Effector CD8-positive, alpha-beta T cell (primary cell): ENCODE measurements at places on chromosomes 16 and 17.

DNA sequence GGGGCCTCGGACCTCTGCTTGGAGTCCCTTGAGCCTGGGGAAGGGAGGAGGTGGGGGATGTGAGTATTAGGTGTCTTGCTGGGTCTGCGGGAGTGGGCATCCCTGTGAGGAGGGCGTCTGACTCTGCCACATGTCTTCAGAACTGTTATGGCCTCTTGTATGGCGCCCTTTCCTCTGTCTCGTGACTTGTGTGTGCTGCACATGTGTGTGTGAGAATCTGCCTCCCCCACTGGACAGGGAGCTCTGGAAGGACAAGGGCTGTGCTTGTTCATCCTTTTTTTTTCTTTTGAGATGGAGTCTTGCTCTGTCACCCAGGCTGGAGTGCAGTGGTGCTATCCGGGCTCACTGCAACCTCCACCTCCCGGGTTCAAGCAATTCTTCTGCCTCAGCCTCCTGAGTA is 33.4 kb downstream of the ARHGAP23 start:
- no peak for DNase-seq

DNA sequence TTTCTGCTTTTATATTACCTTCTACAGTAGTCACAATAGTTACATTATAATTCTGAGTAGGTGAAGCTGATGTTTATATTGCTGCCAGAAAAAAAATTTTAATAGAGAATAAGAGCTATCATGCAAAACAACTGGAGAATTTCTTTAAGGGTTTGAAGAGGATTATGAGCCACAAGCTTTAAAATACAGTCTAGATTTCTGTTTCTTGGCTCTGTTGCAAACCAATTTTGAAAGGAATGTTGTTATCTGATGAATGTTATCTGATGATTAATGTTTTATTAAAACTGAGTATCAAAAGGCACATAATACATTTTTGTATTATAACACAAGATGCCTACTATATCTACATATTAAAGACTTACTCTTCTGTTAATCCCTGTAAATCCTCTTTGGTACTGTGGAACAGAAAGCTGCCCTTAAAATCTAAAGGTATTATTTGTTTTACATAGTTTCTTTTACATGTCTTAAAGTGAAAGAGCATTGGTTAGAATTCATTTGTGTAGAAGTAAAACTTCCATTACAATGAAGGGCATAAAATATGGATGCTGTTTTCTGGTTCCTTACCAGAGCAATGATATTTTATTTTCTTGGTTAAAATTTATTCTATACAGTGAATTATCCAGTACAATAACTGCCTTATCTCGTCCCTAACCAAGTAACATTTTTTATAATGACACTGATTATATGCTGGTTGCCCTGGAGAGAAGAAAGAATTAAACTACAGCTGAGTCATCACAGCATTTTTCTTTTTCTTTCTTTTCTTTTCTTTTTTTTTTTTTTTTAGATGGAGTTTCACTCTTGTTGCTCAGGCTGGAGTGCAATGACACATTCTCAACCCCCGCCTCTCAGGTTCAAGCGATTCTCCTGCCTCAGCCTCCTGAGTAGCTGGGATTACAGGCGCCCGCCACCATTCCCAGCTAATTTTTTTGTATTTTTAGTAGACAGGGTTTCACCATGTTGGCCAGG is 205.7 kb downstream of the TANC2 start:
- no peak for DNase-seq

- DNase-seq: no peak
These were observed 636 bp upstream of the ERN1 start for GRCh38 chr17:64130559-64131001.

GRCh38 chr17:58336456-58337209 is 8.0 kb upstream of the TSPOAP1 start:
- DNase-seq: no peak

- no peak for DNase-seq
These were observed 119.7 kb upstream of the CIBAR2 start for GRCh38 chr16:85231959-85232358.

GRCh38 chr17:68305142-68305541 is 13.8 kb downstream of the ARSG start:
- DNase-seq: no peak

DNA sequence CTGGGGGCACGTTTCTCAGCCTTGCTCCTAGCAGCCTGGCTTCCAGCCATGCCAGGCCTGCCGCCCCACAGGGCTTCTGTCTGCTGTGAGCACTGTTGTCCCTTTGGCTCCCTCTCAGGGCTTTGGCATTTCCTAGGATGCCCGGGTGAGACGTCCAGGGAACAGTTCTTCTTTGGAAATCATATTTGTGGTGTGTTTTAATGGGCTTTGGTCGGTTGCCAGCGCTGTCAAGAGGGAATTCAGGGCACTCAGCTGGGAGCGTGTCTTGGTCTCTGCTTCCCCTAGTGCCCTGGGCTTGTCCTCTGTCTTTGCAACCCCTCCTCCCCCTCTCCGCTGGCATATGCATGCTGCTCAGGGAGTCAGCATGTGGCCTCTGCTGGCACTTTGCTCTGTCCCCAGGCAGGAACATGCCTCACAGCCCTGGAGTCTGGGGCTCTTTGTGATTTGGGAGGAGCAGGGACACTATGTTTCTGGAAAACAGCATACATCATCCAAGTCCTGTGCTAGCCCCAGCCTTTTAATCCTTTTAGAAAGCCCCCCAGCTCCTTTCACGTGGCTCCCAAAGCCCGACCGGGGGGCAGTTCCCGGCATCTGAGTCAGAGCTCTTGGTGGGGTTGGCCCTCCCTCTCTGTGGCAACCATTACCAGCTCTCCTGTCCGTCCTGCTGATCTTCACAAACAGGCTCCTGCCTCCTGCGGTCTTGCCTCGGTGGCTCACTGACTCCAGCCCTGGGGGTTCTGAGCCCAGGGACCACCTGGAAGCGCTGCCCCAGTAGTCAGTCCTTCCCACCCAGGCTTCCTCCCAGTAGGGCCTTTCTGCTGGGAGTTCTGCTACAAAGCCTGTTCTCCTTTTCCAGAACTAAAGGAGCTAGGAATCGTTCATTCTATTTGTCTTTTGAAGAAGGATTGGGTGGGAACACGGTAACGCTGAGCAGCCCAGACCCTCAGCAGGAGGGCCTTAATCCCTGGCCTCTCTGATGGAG is 26.7 kb downstream of the SAP30BP start:
- no peak for DNase-seq

DNA sequence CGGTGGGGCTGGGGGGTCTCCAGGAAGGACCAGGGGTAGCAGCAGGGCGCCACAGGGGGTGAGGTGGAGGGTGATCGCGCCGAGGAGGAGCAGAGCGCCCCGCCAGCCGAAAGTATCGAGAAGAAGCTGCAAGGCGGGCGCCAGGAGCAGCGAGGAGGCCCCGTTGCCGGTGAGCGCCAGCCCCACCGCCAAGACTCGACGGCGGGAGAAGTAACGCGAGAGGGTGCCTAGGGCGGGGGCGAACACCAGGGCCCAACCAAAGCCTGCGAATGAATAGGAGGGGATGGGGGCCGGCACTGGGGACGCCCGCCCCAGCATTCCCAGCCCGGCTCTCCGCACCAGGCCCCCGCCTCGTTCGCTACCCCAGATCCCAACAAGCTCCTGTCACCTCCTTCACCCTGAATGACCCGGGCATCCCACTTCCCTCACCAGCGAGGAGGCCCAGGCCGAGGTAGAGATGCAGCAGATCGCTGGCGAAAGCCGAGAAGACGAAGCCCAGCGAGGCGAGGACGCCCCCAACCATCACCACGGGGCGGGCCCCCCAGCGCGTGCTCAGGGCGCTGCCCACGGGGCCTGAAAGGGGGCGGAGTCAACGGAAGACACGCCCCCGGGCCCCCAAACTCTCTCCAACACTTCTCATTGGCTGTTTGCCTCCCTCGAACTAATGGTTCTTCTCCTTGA is 1.3 kb downstream of the SLC16A11 start:
- DNase-seq: peak; percentile 40

- no peak for DNase-seq
These were observed 107.0 kb downstream of the ZFHX3 start for GRCh38 chr16:72940886-72941285.

- DNase-seq: no peak
These were observed 206.6 kb downstream of the CDH8 start for GRCh38 chr16:61829631-61830030.

DNA sequence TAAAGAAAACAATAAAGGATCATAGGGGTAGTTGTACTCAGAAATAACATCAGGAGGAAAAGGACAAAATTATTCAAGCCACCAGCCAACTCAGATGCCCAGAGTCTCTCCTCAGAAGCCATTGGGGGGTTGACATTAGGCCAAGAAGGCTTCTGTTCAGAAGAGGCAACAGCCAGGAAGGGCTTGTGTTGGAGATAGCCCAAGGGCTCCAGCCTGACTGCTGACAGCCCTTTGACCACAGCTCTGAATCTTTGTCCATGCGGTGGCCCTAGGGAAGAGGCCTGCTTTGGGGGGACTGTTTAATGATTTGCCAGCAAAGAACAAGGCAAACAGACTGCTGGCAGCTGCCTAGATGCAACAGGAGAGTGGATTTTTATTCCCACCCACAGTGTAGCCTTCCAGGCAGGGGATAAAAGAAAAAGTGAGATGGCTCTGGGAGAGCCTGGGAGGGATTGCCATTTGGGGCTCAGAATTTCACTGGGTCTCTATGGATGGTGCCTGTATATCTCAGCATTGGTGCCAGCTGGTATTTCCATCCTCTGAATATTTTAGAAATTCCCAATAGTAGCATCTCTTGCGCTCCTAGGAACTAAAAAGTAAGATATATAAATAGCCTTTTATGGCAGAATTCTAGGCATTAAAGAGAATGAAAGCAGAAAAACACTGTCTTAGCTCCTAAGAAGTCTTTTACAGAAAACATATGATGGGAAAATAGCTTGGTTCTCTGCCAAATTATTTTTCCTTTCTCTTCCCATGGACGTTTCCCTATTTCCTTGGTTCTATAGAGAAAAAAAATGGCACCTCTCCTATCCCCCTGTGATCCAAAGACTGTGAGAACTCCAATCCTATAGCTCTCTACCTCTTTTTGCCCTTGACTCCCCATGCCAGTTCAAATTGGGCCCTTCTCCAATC is 29.4 kb upstream of the SUPT4H1 start:
- no peak for DNase-seq

DNA sequence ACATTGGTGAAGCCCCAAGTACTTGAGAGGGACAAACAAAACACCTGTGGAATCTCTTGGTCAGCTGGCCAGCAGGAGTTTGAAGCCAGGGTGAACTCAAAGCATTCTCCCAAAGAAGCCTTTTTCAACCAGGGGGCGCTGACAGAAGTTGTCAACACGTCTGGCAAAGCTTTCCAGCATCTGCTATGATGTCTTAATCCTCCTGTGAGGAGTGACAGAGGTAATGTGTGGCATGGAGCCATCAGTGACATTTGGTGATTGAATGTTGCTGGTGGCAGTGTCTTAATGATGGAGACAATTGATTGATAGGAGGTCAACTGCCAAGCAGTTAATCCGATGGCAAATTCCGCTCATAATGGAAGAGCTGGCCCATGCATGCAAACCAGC is 257.6 kb upstream of the HSBP1 start:
- DNase-seq: no peak

GRCh38 chr17:14779241-14779640 is 478.4 kb downstream of the HS3ST3B1 start:
- no peak for DNase-seq

GRCh38 chr17:71313866-71314265 is 807.0 kb upstream of the SOX9 start:
- DNase-seq: no peak
